ENCODE measurements at places on chromosomes 7 and 10.

DNA sequence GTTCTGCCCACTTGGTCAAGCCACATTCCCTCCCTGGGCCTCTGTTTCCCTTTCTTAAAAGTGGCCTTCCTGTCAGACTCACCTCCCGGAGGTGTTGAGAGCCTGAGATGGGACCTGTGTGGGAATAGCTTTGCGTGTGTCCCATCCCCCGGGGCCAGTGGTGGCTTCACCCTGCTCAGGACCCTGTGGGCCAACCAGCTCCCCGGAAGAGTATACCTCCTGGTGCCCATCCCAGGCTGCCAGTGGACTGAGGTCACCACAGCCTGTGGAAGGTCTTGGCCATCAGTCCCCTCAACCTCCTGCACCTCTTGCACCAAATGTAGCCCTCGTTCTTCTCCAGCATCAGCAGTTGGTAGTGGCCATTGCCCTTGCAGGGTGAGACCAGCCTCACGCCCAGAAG, 145.1 kb downstream of the RGS10 start:
- no peak for DNase-seq

- no peak for DNase-seq
Observed at GRCh38 chr7:94578614-94579013, 69.0 kb downstream of the CASD1 start.

DNA sequence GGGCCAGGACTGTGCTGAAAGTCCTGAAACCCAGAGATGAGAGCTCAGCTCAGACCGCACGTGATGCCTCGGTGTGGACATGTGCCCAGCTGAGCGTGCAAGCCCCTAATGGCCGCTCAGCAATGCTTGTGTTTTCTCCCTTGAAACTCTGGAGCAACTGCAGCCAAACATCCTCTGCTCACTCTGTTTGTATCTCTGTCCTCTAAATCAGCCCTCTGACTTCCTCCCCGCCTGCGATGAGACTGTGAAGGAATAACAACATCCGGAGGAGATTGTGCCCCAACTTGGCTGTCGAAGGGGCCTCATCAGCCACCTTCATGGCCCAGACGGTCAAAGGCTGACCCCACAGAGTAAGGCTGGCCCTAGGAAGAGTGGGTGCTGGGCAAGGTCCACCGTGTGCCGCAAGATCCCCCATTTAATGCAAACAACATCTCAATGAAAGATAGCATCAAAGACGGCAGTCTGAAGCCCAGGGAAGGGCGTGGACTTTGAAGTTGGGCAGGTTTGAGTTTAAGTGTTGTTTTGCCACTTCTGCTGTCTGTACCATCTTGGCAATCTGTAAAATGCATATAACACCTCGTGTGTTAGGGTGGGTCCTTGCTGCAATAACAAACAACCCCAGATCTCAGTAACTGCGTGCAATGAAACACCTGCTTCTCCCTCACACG, 39.9 kb downstream of the CALML3 start:
- no peak for DNase-seq

- no peak for DNase-seq
Observed at GRCh38 chr10:97323501-97323900, 4.4 kb downstream of the FRAT1 start.

GRCh38 chr10:131155876-131156230, 155.7 kb downstream of the TCERG1L start:
- DNase-seq: no peak

DNA sequence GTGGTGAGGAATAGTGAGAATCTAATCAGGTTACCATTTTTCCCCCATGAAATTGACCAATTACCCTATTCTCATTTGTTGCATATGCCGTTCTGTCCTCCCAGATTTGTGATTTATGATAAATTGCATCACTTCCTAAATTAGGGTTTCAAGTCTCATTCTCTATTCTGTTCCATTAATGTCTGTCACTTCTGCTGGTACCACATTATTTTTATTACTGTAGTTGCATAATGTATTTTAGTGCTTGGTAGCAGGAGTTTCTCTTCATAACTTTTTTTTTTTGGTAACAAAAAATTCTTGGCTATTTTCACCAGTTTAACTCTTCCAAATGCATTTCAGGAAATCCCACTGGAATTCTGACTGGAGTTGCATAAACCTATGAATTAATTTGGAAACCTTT, 44.0 kb upstream of the FAM133B start:
- no peak for DNase-seq

DNA sequence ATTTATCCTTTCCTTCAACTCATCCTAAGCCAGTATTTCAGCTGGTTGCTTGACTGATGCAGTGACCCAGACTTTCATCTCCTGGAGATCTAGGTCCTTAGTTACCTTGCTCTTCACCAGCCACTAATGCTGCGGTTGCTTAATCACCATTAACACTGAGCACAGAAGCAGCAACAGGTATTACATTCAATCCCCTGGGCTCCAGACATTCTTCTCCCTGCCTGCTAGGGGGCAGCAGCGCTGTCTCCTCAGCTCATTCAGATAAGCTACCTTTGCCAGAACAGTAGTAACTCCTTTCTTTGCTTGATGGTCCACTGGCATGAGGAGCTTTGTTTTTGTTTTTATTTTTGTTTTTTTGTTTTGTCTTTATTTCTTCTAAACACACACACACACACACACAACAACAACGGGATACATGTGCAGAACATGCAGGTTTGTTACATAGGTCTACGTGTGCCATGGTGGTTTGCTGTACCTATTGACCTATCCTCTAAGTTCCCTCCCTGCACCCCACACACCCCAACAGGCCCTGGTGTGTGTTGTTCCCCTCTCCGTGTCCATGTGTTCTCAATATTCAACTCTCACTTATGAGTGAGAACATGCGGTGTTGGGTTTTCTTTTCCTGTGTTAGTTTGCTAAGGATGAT, 1043.2 kb upstream of the C7orf33 start:
- DNase-seq: no peak

GRCh38 chr10:10364902-10365301, 652.8 kb upstream of the CELF2 start:
- no peak for DNase-seq

DNA sequence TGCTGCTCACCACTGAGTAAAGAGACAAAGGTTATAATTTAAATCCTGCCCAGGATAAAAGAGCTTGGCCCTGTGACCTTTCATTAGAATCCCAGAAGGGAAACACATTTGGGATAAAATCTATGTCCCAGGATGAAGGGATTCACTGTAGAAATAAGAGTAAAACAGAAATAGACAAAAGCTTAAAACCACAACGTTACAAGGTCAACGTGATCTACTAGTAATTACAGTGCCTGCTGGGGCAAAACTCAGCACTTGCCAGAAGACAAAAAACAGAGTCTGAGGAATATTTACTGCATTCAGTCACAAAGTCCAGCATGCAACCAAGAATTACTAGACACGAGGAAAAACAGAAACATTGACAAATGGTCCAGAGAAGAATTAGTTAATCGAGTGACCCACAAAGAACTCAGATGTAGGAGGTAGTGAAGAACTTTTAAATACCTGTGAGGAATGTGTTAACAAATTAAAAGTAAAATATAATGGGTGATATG, 982.3 kb downstream of the GATA3 start:
- DNase-seq: no peak

GRCh38 chr10:108817584-108817983, 1105.7 kb downstream of the XPNPEP1 start:
- DNase-seq: no peak

GRCh38 chr10:119243967-119244366, 36.6 kb downstream of the GRK5 start:
- no peak for DNase-seq

GRCh38 chr10:16965740-16966447, 148.7 kb upstream of the RSU1 start:
- no peak for DNase-seq

DNA sequence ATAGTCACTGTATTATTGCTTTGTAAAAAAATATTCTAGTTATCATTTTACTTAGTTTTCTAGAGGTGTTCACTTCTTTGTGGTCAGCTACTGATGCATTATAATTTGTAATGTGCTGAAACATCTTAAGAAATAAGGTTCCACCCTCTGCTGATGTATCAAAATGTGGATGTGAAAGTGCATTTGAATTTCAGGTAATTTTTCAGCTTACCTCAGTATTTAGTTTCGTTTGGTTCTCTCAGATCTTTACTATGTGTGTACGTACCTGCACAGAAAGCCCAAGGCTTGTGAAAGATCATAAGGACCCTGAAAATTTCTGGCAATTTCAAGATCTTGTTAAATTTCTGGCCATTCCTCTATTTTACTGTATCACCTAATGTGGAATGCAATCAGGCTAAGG, 542.3 kb upstream of the TPK1 start:
- no peak for DNase-seq

- DNase-seq: no peak
Observed at GRCh38 chr7:43895847-43896415, 10.5 kb downstream of the URGCP start.

DNA sequence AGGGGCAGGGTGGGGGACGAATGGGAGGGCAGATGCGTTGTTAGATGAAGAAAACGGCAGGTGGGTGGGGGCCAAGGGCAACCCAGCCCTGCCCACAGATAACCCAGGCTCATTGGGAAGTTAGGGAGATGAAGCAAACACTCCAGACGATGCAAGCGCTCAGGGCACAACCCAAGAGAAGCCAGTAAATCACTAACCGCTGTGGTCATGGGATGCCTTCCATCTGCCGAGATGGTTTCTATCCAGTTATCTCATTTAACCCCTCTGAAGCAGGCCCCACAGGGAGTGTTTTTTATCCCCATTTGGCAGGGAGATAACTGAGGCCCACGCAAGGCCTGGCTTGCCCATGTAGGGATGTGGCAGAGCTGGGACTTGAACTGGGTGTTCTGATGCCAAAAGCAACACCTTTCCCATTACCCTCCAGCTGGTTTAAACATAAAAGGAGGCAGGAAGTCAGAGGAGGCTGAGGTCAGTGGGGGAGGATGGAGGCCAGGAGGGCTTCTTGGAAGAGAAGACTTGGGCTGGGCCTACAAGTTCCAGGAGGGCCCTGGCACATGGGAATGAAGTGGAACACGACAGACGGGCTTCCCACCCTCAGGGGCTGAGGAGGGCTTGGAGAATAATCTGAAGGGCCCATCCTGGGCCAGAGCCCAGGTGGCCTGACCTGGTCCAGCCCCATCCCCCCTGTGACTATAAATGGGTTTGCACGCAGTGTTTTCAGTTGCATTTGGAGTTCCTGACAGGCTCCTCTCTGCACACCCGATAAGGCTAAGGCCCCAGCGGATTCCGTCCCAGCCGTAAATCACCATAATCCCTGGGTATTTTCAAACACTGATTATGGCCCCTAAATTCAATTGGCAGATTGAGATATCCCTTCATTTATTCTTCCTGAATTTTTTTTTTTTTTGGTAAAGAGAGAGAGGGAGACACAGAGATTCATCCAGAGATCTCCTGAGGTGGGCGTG, 80.9 kb downstream of the NEURL1 start:
- no peak for DNase-seq

GRCh38 chr10:88262591-88263234, 320.4 kb downstream of the RNLS start:
- no peak for DNase-seq

DNA sequence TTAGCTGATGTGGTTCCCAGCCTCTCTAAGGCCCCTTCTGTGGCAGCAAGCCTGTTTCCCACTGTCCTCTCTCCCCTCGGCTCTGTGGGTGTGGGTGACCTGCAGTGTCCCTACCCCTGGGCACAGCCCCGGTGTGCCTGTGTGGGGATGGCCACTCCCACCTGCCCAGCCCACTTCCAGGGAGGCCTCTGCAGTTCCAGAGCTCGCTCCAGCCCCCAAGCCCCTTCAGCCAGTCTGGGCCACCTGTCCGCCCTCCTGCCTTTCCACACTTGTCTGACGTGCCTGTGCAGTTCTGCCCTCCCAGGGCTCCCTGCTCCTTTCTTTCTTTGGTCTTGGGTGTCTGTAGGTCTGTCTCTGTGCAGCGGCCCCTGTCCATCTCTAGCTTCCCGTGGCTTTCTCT, 127.0 kb upstream of the PPIF start:
- DNase-seq: no peak

DNA sequence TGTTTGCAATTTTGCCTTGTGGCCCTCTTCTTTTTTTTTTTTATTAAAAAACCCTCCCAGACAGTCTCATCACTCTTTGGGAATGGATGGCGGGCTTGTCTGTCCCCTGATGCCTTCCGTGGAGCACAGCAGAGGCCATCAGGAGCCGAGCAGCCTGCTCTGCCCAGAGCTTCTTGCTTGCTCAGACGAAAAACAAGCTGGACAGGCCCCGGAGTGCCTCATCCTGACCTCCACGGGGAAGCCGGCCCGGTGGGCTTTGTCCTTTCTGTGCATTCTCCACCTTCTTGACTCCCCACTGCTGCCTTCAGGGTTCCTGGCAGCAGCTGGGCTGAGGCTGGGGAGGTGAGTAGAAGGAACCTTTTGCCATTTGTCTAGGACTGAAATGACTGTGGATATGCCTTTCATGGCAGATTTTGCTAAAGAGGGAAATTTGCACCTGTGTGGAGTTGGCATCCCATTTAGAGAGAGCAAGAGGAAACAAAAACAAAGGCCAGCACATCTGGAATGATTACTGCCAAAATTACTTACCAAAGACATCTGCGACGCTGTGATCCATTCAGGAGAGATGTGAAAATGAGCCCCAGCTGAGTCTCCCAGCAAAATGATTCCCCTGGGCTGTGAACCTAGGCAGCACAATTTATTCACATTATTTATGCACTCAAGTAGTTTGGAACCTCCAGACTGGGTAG, 108.3 kb downstream of the AOAH start:
- no peak for DNase-seq

DNA sequence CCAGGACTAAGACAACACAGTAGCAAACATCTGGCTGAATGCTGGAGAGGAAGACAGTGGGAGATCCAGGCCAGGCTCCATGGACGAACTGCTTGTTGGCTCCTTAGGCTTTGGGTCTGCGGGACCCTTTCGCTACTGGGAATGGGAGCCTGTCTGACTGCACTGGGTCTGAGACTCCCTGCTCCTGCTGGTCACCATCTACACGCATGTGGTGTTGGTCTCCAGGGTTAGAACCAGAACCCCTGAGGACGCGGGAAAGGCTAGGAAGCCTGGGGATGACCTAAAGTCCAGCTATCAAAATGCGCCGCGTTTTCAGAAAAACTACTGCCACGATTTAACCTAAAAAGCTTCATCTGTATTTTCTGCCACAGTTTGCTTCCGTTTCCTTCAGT, 817 bp upstream of the DNAJB6 start:
- DNase-seq: no peak

GRCh38 chr10:29386342-29386999, 97.6 kb downstream of the LYZL1 start:
- DNase-seq: no peak

GRCh38 chr10:100057948-100058347, 23.7 kb downstream of the CPN1 start:
- no peak for DNase-seq

DNA sequence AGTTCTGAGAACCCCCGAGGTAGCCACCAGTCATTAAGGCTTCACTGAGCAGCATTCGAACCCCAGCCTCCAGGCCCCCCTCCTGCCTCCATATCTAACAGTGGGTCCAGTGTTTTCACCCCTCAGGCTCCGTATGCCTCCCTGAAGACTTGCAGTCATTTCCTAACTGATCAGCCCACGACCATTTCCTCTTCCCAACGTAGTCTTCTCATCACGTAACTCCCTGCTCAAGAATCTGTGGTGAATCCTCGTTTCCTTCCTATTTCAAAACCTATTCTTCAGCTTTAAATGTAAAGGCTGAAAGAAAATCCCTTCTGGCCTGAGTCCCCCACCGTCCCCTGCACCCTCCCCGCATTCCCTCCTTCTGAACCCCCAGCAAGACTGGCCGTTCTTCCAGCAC, 21.1 kb downstream of the FRMD4A start:
- DNase-seq: no peak

GRCh38 chr10:63866747-63867140, 345.5 kb downstream of the REEP3 start:
- DNase-seq: no peak

GRCh38 chr10:110756876-110757275, 112.7 kb downstream of the RBM20 start:
- DNase-seq: no peak

- DNase-seq: no peak
Observed at GRCh38 chr7:17815318-17815717, 125.0 kb downstream of the SNX13 start.

Measured in activated naive CD8-positive, alpha-beta T cell treated with anti-CD3 and anti-CD28 coated beads for 36 hours (primary cell).